Progenitor cell of endocrine pancreas (in vitro differentiated cells): ENCODE measurements at places on chromosomes 7 and 10.

DNA sequence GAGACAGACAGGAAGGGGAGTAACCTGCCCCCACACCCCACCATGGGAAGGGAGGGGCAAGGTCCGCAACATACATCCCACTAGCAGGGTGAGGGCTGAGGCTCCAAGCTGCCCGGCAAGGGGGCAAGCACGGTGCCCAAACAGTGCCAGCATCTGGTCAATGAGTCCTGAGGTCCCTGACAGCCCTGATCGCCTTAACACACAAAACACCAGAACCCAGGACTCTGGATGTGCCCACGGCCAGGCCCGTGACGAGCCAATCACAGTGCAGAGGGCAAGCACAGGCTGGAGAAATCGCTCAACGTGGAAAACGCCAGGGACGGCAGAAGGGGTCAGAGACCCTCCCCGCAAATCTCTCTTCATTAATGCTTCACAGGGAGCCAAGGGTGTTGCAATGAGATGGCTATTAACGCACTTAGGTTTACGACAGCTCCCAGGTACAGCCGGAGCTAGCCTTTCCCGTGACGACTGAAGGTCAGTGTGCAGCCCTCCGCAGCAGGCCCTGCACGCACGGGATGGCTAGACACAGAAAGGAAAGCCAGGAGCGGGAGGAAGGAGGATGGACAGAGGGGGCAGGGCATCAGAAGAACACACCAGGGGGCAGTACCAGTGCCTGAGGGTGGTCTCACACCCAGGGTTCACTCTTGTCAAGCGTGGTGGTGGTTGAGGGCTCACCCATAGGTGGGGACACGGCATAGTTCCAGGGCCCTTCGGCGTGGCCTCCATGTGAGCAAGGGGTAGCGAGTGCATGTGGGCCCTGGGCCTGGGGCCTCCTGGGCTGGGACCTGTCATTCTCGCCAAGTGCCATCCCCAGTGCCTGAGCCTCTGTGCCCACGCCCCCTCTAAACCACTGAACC lies 220.5 kb downstream of the MAD1L1 start:
- DNase-seq, result no peak

- DNase-seq, result no peak
These were observed 9.3 kb upstream of the PDE1C start for GRCh38 chr7:32079510-32079909.

DNA sequence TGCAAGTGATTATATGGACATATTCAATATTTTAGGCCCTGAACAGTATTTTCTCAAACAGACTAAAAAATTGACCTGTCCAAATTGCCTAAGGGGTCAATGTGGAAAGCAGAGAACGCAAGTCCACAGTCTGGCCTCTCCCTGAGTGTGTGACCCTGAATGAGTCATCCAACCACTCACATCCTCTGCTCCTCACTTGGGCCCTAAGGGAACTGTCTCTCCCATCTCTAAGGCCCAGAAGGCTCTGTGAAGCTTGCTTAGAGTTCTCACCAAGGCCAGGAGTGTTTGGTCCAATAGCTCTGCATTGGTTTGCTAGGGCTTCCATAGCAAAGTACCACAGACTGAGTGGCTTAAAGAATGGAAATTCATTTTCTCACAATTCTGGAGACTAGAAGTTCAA lies 155.1 kb downstream of the LSM5 start:
- no peak for DNase-seq

DNA sequence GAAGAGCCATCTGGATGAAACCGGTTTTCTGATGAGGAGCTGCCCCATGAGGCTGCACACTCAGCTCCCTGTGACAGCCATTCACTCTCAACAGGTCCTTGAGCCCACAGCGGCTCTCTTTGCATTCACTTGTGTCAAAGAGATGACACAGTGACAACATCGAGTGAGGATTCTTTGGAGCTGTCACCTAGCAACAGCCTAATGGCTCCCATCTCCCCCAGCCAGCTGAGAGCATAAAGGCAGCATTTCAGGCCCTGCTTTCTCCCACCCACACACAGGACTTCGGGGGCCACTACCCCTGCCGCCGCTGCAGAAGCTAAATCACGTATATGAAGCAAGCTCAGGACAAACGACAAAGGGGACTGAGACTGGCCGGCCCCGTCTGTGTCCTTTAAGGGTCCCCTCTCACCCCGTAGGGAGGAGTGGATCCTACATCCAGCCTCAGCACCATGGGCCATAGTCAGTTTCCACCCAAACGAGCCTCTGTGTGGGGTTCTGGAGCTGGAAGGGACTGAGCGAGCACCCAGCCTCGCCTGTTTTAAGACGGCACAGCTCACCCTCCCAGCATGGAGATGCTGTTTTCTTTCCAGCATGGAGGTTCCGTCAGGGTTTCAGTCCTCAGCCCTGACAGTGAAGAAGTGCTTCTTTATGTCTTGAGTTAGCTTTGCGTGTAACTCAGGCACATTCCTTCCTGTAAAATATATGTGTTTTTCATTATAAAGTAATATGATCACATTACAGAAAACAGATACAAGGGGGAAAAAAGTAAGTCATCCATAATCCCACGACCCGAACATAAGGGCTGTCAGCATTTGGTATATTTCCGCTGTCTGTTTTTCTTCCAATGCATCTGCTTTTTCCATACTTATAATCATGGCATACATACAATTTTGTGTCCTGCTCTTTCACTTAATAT lies 4.9 kb downstream of the CPA4 start:
- DNase-seq, result no peak

GRCh38 chr10:95395947-95396449 lies 105.2 kb upstream of the PDLIM1 start:
- DNase-seq, result no peak

- DNase-seq, result no peak
These were observed 12.0 kb downstream of the TET1 start for GRCh38 chr10:68572151-68572550.

DNA sequence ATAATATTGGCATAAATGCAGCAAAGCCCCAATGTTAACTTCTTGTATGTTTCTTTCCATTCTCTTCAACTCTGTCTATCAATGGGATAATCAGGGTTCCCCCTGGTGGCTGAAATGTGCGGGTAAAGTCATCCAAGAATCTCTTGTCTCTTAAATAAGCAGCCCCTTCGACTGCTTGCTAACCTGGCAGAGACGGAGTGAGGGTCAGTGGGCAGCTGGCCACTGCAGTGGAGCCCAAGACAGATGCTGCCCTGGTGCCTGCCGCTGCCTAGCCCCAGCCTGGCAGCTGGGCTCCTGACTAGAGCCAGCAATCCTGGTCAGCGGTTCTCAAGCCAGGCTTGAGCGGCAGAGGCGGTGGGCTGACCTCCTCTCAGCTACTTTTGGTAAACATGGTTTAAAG lies 248.9 kb downstream of the COBL start:
- peak; percentile 49 for DNase-seq

DNA sequence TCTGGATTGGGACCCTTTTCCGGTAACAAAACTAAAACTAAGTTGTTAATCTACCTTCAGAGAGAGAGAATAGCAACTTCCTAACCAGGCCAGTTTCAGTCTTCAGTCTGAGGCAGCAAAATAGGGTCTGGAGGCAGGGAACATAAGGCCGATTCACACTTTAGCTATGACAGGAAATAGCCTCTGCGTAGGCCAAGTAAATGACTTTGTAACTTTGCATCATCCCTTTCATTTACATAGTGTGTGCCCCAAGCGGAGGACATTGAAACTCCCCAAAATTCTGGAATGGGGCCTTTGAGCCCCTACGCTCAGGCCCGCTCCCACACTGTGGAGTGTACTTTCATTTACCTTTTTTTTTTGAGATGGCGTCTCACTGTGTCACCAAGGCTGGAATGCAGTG lies 1.7 kb upstream of the UPP1 start:
- DNase-seq, result no peak

- DNase-seq, result no peak
These were observed 34.6 kb upstream of the BTRC start for GRCh38 chr10:101319241-101319915.
